ENCODE measurements at places on chromosomes 2 and 18.
A peak's percentile ranks its signal among the peaks of the same experiment; 100 is the strongest.

GRCh38 chr2:189151906-189152305 lies 27.7 kb downstream of the COL5A2 start:
- no peak for DNase-seq

GRCh38 chr2:32732912-32733472 lies 105.1 kb downstream of the TTC27 start:
- DNase-seq = no peak

- no peak for DNase-seq
These were observed 39.1 kb downstream of the TMEM163 start for GRCh38 chr2:134679745-134680144.

DNA sequence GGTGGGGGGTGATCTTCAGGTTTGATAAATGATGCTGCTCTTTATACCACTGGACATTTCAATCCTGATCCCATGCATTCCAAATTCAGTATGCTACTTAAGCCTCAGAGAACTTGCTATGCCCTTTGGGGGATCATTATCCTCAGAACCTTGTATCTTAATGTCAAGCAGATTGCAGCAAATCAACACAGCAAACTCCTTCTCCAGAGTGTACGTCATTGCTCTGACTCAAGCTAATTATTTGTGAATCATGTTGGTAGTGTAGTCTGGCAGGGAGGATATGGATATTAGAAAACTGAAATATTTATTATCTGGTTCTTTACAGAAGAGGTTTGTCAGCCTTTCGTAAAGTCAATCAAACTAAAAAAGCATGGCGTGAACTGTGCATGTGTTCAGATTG lies 562.5 kb upstream of the FAM98A start:
- peak; percentile 3 for DNase-seq

DNA sequence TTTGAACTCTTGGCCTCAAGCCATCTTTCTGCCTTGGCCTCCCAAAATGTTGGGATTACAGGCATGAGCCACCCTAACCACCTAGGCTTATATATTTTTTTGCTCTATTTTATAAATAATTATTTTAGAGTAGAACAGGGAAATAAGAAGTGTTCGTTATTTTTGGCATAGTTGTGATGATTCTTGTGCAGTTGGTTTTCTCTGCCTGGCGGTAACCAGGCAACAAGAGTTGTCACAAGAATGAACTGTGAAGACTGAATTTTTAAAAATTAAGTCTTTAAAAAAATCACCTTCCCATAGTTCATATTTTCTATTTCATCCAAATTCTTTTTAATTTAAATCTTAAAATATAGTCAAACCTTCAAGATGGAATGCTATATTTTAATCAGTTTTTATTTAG lies 310.2 kb downstream of the ARL6IP6 start:
- DNase-seq = no peak

DNA sequence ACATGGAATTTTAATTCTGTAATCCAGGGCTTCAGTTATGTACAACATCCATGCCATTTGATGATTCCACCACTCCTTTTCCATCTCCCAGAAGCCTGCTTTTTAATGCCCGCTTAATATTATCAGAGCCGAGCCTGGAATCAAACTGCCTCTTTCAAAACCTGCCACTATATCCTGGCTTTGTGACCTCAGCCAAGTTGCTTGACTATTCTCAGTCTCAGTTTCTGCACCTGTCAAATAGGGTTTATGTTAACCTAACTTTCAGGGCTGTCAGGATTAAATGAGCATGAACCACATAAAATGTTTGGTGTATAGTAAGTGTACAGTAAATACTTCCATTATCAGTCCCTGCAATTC lies 108.7 kb downstream of the XRCC5 start:
- DNase-seq = no peak

- peak; percentile 78 for DNase-seq
These were observed 296.2 kb upstream of the NRP2 start for GRCh38 chr2:205386109-205386508.

- no peak for DNase-seq
These were observed 185.1 kb upstream of the LHCGR start for GRCh38 chr2:48940606-48941005.

DNA sequence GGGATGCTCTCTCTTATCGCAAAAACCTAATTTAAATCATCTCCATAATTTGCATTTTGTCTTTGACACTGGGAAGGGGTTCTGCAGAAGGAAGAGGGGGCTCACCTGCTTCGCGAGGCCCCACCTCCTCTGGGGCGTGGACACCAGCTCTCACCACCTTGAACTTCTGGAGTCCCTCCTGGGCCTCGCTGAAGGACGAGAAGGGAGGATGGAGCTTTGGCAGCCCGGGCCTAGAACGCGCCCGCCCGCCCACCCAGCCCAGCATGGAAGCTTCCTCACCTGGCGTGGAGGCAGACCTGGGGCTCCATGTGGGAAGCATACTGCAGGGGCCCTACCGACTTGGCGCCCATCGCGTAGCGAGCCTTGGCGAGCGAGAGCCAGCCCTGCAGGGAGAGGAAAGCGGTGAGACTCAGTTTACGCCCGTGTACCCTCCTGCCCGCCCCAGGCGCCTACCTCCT lies 1.1 kb upstream of the IMP4 start:
- DNase-seq = no peak
